Uterus (tissue), 4 donors: ENCODE measurements at places on chromosomes 3 and 15.
A peak's percentile ranks its signal among the peaks of the same experiment; 100 is the strongest.

DNA sequence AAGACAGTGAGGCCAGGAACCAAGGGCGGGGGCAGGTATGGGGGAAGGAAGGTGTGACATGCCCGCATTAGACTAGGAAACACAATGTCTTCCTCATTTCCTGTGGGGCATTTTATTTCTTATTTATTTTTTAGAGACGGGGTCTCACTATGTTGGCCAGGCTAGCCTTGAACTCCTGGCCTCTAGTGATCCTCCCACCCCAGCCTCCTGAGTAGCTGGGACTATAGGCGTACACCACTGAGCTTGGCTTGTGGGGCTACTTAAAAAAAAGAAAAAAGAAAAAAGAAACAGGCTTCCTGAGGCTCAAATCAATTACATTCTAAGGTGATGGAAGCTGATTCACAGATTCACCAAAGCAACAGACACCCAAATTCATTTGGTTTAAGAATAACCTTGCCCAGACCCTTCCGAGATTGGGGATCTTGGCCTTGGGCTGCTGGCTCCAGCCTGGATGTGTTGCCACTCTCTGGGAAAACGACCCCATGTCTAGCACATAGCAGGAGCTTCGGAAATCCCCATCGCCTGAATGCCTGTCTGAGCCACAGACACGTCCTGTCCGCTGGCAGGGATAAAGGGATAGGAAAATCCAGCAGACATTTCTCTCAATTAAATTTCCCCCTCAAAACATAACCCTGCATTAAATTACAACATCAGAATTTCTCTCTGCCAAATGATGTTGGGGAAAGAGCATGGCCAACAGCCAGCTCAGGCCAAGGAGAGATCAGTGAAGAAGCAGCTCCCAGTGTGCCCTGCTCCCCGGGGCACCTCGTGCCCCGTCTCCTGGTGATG, 13.0 kb downstream of the CPN2 start:
- no peak for DNase-seq

- no peak for DNase-seq
These were observed 71.9 kb upstream of the SLC6A11 start for GRCh38 chr3:10744098-10744465.

GRCh38 chr3:20064796-20065564, 24.7 kb downstream of the KAT2B start:
- DNase-seq = no peak

GRCh38 chr3:23740517-23740965, 65.2 kb upstream of the UBE2E1 start:
- peak; percentile 35 for DNase-seq

- DNase-seq = no peak
These were observed 1.2 kb downstream of the OSBPL11 start for GRCh38 chr3:125594125-125594524.

DNA sequence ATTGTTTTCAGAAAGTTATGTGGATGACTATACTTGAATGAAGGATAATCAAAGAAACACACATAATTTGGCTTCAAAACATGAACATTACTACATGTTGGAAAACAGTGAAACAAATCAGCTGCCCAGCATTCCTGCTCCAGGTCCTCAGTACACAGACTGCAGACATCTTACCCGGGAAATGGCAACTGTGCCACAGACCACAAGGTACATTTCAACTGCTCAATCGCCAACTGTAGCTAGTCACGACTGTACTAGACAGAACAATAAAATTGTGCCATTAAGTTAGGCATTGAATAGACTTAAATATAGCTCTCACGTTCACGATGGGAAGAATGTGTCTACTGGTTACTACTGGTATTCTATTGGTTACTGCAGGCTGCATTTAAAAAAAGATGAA, 5.0 kb downstream of the NAA50 start:
- DNase-seq = no peak

GRCh38 chr15:67937153-67937761, 97.4 kb upstream of the RNU6-1 start:
- no peak for DNase-seq

- no peak for DNase-seq
These were observed 74.5 kb downstream of the TBC1D2B start for GRCh38 chr15:78002996-78003395.

GRCh38 chr3:8607234-8608040, 37.2 kb downstream of the SSUH2 start:
- peak; percentile 55 for DNase-seq

GRCh38 chr15:49135911-49136310, 19.5 kb downstream of the COPS2 start:
- no peak for DNase-seq

- DNase-seq = no peak
These were observed 21.3 kb downstream of the GPR15 start for GRCh38 chr3:98553021-98553563.

DNA sequence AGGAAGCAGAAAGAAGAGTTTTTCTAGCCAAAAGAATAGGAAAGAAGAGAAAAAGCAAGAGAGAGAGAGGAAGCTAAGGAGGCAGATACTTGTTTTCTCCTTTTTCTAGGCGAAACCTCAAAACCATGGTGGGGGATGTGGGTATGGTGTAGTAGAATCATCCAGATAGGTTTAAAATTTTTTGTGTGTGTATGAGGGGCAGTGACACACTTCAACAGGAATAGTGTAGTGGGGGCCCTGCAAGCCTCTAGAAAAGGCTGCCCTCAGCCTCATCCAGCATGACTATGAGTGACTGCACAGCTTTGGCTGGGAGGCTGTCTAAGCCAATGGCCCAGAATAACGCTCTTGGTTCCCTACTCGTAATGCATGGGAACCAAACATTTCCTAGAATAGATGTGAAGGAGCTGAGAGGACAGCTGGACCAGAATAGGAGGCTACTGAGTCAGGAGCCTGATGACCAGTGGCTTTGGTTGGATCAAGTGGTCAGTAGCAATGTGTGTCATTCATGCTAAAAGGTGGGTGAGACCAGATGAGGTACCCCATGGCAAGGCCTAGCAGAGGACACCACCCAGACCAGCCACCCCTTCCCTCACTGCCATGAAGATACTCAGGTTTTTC, 24.4 kb downstream of the MOBP start:
- no peak for DNase-seq

- no peak for DNase-seq
These were observed 81.4 kb downstream of the SEMA5B start for GRCh38 chr3:122946185-122946584.

DNA sequence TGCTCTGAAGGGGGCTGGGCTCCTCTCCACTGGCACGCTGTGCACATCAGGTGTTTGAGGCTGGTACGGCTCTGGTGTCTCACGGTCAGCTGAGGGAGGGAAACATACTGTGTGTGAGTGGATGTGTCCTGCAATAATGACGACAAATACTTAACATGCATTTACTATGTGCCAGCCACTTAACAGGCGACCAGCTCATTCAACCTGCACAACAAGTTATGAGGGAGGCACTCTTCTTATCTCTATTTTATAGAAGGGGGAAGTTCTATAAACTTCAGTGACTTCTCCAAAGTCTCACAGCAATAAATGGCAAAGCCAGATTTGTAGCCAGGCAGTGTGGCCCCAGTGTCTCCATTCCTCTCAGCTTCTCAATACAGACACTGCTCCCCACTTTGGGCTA, 83.1 kb upstream of the LINGO1 start:
- no peak for DNase-seq
